HFF-Myc (cell line): ENCODE measurements at places on chromosomes 2 and 18.

- DNase-seq: no peak
These were observed 87.0 kb downstream of the SPHKAP start for GRCh38 chr2:228094377-228094921.

DNA sequence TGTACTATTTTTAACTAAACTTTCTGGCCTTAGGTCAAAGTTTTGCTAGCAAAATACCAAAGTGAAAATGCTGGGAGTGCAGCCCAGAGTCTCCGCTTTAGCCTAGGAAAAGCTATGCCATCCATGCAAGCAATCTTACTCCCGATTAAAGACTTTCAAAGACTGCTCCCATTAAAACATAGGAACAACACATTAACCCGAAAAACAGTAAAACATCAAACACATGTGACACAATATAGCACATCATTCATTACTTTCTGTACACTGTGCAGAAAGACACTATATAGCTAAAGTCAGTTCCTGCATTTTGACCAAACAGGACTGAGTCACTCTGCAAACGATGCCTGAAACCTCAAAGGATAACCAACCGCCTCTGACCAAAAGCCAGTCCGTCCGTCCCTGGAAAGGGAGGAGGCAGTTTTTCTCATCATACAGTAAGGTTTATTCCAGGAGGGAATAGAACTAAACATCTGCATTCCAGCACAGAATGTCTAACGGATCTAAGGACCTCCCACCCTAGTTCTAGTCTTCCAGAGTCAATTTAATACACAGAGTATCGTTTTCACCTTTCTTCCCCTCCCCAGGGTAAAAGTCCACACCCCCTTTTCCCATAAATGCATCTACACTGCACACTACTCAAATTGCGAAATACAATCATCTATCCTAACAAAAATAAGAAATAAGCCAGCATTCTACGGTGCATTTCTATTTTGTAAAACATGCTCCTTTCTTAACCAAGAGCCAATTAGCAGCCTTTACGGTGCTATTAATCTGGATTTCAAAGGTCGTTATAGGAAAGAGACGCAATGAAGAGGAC lies 1.7 kb downstream of the ROCK2 start:
- DNase-seq: no peak

- DNase-seq: no peak
These were observed 39.5 kb upstream of the ASXL3 start for GRCh38 chr18:33538418-33539042.

DNA sequence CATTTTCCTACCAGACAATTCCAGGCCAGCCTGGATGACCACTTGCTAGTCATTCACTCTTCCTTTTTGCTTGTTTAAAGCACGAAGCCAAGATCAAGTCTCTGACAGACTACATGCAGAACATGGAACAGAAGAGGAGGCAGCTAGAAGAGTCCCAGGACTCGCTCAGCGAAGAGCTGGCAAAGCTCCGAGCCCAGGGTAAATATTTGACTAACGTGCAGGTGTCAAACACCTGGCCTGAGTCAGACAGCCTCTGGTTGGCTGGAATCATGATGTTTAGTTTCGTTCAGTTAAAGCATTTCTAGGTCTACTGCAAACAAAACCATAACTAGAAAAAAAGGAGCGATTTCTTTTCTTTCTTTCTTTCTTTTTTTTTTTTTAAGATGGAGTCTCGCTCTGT lies 44.2 kb upstream of the LYPD6B start:
- no peak for DNase-seq

- DNase-seq: no peak
These were observed 10.1 kb downstream of the VIL1 start for GRCh38 chr2:218428846-218429558.

DNA sequence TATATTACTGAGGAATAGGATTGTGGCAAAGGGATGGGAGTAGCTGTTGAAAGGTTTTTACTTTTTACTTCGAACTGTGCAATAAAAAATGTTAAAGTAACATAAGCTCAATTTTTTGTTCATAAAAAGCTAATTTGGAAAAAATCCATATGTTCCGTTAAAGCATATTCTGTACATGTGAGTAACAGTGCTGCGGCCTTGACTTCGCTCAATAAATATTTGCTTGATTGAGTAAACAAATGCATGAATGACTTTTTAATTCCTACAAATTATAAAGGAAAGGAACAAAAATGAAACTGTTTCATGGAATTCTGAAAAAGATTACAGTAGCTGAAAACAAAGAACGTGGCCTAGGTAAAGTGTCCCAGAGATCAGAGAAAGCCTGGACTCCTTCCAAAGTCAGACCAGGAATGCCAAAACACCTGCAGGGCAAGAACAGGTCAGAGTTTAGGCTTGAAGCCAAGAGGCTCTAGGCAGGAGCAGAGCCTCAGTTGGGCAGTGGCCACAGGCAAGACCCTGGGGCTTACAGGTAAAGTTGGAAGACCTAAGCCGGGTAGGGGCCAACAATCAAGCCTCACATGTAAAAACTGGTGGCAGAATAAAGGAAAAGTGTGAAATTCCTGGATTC lies 44.3 kb upstream of the FIGN start:
- DNase-seq: no peak

DNA sequence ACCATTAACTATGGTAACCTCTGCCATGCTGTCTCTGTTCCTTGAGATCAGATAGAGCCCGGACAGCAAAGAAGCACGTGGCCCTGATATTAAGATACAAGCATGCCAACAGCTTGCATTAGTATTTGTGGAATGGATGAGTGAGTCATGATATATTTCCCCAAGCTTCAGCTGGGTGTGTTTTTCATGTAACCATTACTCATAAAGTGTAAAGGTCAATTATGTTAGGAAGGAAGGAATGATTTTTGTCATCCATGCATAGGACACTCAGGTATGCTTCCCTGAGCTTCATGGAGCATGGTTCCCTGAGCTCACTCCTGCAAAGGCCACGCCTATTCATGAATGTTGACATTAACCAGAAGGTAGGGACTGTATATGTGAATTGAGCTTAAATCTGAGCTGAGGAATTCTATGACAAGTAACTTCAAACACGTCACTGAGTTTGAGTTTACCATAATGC lies 74.6 kb downstream of the ARL4C start:
- peak; percentile 65 for DNase-seq

DNA sequence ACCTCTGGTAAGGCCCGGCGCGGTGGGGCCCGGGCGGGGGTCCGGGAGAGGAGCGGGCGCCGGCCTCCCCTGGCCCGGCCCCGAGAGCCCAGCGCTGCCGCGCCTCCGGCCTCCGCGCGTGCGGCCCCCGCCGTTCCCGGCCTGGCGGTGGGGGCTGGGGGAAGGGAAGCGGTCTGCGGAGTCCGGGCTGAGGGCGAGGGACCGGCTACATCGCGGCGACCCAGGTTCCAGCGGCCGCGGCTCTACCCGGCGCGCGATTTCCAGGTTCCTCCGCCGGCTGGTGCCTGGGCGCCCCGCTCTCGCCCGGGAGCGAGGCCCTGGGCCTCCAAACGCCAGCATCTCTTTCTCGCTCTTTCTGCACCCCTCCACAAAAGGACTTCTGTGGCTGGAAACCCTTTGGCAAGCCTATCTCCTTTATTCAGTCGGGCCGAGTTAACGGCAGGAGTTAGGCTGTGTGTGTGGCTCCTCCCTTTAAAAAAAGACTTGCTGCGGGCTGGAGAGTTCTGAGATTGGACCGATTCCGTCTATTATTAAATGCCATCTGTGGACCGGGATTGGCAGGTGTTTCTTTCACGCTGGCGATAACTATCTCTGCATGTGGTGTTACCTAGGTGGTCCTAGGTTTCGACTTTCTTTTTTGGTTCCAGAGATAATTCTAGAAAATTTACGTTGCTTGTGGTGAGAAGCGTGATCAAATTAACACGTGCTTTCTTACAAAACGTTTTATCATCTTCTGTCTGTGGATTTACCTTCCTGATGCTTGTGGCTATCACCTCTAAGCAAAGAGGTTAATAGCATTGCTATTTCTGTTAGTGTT lies 592 bp downstream of the ME2 start:
- no peak for DNase-seq

DNA sequence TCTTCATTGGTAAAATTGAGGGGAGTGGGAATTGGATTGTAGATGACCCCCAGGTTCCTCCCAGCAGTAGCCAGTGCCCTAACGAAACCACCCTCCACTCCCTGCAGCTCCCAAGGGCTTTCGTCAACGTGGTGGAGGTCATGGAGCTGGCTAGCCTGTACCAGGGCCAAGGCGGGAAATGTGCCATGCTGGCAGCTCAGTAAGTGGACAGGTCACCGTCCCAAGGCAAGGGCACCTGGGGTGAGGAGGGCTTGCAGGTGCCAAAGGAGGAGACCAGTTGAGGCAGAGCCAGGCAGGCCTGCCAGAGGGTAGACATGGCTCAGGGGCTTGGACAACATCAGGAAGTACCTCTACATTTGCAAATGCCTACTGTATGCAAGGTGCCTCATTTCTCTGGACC lies 122.6 kb upstream of the PPP1CB start:
- DNase-seq: no peak

GRCh38 chr18:22865354-22866116 lies 67.6 kb upstream of the RBBP8 start:
- no peak for DNase-seq

DNA sequence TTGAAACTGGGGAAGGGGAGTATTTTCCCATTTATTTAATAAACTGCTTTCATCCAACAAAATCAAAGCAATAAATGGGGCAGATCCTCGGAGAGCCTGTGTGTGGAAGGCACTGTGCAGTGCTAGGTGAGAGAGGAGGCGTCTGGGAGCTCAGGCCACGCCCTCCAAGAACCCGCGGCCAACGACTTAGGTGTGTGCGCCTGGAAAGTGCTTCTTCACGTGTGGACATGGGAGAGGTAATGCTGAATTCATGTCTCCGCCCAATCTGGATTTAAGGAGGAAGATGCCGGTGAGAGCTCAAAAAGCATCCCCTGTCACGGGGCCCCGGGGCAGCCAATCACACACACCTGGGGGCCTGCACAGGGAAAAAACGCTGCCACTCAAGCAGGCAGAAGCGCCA lies 77.4 kb downstream of the HDAC4 start:
- no peak for DNase-seq

DNA sequence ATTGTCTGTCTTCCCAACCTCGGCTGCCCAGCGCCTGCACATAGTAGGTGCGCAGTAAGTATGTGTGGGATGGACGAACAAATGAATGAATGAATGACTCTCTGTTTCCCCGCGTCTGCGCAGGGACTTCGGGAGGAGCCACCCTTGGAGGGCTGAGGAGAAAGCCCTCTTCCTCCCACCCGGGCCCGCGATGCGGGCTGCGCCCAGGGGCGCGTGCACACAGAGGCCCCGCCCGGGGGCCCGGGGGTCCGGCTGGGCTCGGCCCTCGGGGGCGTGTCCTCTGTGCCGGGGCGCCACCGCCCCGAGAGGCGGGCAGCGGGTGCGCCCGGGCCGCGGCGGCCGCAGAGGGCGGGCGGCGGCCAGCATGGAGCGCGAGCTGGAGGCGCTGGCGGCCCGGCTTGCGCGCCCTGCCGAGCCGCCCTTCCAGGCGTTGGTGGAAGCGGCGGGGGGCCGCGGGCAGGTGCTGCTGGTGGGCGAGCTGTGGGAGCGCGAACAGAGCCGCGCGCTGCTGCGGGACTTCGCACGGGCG lies at the start of gene C2orf72:
Gene C2orf72, plus strand, starts transcription at position 322 of the 529 bp plus-strand sequence. Its CDS starts 43 bp downstream, at position 365.
- no peak for DNase-seq

DNA sequence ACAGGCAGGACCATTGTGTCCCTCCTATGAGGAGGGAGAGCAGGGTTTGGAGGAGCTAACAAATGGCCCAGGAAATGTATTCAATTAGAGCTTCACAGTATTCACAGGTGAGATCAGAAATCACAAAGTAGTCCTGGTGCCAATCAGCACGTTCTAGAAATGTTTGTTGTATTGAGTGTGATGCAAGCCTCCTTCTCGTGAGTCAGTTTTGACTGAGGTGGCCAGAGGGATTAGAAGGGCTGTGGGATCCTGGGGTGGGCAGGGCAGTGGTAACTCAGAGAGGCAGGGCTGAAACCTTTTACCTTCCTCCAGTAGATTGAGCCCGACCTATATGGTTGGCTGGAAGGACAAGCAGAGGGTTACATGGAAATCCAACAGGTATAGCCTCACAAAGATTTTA lies 95.0 kb downstream of the BOD1L2 start:
- DNase-seq: no peak

- no peak for DNase-seq
These were observed 462.4 kb upstream of the ACVR2A start for GRCh38 chr2:147382322-147382948.

DNA sequence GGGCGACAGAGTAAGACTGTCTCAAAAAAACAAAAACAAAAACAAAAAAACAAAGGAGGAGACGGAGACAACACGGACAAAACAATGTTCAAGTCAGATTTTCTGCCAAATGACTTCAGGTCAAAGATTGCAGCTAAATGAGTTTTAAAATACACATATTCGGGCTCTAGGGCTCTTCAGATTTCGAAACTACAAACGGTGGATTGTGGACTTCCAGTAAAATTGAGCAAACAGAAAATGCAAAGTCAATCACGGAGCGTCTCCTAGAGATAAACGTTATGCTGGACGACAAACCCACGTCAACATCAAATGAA lies 558 bp downstream of the MRPS5 start:
- DNase-seq: no peak

DNA sequence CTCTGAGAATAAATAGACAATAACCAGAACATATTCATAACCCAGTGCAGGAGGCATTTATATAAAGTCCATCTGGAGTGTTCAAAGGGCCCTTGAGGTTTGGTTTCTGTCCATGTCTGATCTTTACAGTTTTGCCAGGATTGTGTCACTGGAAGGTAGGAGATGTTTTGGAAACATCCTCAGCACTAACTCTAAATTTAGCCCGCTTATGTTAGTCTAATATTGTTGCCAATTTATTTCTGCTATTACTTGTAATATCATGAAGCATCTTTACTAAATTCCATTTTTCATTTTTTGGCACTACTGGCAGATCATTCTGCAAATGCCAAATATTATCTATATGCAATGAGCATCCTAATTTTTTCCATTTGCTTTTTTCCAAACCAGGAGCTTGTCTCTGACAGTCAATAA lies 22.4 kb upstream of the REV1 start:
- DNase-seq: no peak

DNA sequence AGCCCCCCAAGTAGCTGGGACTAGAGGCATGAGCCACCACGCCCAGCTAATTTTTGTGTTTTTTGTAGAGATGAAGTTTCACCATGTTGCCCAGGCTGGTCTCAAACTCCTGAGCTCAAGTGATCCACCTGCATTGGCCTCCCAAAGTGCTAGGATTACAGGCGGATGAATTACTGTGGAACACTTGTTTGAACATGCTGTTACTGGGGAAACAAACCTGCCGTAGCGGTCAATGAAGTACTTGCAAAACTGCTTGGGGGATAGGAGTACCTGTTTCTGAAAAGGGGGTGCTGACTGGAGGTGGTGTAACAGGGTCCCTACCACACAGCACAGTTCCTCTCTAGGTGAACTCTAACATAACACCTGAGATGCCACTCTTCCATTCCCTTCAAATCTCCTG lies 5.9 kb upstream of the IMPACT start:
- no peak for DNase-seq

DNA sequence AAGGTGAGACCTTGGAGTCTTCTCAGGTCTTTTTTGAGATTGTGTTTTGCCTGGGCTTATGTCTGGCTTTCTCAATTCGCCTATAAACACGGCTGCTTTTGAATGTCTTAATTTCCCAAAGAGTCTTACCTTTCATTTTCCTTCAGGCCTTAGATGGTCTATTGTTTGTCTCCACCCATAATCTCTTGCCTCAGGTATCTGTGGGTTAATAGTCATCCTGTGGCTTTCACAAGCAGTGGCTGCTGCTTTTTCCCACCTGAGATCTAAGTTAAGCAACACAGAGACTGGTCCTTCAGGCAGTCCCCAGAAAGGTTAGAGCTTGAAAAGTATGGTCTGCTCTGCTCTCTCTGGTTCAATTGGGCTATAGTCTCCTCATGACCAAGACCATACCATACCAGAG lies 275.3 kb downstream of the INSIG2 start:
- DNase-seq: no peak
